Stimulated activated CD8-positive, alpha-beta memory T cell treated with anti-CD3 and anti-CD28 coated beads, Interleukin-7, amount 100 ng/mL, for 4 hours (primary cell): ENCODE measurements at places on chromosomes 16 and 17.

DNA sequence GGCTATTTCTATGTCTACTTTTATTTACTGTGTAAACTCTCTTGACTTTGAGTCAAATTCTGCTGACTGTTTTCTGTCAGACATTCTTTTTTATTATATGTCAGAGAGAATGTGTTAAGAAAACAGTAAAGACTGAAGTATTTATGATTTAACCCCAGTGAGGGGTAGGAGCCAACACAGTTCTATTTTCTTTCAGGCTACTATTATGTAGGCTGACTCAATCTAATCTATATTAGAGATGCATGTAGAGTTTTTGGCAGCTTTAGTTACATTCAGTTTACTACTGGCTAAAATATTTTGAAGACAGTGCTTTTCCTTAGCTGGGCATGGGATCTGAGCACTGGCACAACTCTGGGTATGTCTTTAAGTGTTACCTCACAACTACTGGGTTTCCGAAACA, 1108.0 kb downstream of the CDH11 start:
- no peak for DNase-seq

- no peak for DNase-seq
These were observed 159.5 kb downstream of the CCDC182 start for GRCh38 chr17:57585341-57586195.

DNA sequence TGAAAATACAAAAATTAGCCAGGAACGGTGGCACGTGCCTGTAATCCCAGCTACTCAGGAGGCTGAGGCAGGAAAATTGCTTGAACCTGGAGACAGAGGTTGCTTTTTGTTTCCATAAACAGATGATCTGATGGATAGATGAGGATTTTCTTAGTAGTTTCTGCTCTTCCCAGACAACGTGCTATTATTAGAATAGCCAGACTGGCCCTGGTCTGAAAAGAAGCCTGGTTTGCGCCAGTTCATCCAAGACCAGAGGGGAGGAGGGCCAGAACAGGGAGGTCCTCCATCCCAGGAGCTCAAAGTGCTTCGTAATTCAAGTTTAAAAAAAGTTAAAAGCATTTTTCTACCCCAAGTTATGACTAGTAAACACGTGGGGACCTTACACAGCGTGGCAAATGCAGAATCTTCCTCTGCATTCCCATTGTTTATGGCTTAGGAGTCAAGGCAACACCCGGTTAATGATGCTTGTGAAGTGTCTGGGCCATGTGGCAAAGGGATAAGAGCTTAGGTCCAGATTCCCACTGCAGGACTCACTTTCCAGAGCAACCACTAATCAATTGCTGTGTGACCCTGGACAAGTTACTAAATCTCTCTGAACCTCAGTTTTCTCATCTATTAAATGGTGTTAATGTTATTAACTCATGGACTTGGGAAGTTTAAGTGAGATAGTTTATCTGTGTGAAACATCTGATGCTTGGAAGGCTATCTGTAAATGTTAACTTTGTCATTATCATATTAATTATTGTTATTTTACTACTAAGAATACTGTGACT, 205.4 kb downstream of the CCDC182 start:
- DNase-seq, result no peak

- DNase-seq, result no peak
These were observed 46.7 kb downstream of the PIPOX start for GRCh38 chr17:29089601-29090044.

DNA sequence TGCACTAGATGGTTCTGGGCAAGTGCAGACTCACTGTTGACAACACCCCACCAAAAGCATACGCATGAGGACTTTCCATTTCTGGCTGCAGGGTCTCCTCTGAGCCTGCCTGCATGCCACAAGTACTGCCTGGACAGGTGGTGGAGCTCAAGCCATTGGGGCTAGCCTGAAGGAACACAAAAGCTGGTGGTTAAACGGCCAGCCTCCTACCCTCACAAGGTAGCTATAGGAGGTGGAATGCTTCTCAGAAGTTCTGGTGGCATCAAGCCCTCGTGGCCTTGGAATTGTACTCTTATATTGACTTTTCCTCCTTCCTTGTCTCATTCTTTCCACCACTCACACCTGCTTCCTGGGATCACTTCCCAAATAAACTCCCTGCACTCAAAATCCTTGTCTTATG, 56.6 kb upstream of the BCAR1 start:
- DNase-seq, result no peak

- no peak for DNase-seq
These were observed 4.3 kb upstream of the ADGRG1 start for GRCh38 chr16:57624044-57624688.

GRCh38 chr16:47626246-47626645, 165.1 kb downstream of the PHKB start:
- no peak for DNase-seq

DNA sequence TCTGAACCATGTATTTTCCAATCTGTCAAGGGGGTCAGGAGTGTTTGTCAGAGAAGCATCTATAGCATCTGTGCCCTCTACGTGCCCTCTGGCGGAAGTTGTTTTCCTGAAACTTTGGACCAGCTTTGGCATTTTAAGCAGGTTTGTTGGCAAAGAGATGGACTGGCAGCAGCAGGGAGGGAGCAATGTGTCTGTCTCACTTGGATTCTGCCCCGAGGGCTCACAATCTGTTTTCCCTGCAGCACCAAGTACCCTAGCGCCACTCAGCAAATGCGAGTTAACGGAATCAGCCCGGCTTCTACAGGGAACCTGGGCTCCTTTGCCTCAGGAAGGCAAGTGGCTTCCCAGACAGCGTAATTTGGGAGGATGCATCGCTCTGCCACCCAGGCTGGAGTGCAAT, 17.4 kb downstream of the DUSP14 start:
- no peak for DNase-seq

GRCh38 chr16:84040823-84041820, 1.5 kb downstream of the SLC38A8 start:
- DNase-seq, result no peak

- DNase-seq, result no peak
These were observed 16.3 kb upstream of the CACNG4 start for GRCh38 chr17:66948061-66948750.

DNA sequence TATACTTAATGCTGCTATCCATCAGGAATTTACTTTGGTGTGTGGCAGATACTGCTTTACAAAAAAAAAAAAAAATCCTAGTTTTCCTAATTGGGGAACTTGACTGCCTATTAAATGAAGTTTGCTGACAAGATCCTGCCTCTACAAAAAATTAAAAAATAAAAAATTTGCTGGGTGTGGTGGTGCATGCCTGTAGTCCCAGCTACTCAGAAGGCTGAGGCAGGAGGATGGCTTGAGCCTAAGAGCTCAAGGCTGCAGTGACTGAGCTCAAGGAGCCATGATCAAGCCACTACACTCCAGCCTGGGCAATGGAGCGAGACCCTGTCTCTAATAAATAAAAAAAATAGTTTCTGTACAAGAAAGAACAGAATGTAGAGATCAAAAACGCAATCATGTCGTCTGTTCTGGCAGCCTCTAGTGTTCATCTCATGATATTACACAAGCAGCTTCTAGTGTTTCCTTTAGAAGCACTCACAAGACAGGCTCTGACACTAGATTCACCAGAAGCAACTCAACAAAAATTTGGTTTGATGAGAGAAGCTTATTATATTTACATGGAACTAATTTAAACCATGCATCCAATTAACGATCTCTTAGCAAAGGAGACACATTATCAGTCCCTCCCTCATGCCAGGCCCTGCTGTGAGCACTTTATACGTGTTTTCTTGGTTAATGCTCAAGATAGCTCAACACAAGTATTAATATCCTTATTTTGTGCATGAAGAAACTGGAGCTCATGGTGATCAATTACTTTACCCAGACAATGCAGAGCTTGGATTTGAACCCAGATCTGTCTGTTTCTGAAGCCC, 6.8 kb upstream of the KRTAP17-1 start:
- no peak for DNase-seq

- no peak for DNase-seq
These were observed 5.0 kb downstream of the HAS3 start for GRCh38 chr16:69110406-69110805.

DNA sequence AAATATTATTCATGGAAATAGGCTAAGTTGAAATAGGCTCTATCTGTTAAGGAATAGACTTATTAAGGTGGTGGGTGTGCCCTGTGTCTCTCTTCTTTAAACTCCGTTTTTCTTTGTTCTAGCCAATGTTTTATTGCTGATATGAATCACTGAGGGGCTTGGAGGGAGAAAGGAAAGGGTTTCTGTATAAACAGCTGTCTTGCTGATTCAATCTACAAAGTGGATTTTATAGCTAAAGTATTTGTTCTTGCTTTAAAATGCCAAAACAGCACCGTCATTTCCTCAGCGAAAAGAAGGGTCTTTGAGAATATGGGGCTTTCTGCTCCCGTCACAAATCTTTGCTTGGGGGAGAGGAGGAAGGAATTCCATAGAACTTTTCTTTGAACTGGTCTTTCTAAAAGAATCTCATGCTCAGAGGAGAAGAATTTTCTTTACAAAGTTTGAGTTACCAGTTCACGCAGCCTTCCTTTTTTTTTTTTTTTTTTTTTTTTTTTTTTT, 39.3 kb downstream of the MSI2 start:
- DNase-seq, result no peak

DNA sequence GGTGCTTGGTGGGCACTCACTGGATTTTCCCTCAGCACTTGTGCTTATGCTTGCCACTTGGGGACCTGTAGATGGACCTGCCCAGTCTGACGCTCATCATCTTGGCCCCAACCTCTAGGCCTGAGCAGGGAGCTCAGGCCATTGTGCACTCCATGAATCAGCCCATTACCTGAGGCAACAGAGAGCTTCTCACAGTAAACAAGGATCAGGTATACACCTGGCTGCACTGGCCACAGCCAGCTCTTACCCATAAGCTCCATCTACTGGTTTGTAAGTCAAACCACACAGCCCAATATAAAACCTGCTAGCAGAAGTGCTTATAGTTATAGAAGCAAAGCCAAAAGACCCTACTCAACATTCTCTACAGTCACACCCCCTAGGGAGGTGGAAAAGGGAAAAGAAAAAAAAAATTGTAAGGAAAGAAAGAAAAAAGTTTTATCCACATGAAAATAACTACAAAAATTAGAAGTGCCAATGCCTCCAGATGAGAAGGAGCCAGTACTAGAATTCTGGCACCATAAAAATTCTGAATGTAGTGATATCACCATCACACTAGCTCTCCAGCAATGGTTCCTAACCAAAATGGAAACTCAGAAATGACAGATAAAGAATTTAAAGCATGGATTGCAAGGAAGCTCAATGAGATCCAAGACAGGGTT, 87.8 kb upstream of the CDH5 start:
- no peak for DNase-seq

GRCh38 chr16:31157136-31157535, 7.3 kb upstream of the PRSS36 start:
- DNase-seq, result no peak

DNA sequence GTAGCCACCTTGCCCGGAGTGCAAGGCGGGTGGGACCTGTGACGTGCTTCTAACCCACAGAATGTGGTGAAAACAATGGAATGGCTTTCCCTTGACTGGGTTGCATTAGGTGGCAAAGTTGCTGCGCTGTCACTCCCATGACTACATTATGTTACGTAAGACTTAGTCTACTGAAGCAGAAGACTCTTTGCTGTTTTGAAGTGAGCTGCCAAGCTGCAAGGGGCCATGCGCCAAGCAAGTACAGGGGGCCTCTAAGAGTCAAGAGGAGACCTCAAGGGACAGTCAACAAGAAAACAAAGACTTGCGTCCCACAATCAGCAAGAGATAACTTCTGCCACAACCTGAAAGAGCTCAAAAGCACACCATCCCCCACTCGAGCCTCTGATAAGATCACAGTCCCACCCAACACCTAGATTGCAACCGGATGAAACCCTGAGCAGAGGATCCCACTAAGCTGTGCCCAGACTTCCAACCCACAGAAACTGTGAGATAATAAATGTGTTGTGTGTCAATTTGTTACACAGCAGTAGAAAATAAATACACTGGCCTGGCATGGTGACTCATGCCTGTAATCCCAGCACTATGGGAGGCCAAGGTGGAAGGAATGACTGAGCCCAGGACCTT, 16.5 kb downstream of the ANKRD11 start:
- no peak for DNase-seq

DNA sequence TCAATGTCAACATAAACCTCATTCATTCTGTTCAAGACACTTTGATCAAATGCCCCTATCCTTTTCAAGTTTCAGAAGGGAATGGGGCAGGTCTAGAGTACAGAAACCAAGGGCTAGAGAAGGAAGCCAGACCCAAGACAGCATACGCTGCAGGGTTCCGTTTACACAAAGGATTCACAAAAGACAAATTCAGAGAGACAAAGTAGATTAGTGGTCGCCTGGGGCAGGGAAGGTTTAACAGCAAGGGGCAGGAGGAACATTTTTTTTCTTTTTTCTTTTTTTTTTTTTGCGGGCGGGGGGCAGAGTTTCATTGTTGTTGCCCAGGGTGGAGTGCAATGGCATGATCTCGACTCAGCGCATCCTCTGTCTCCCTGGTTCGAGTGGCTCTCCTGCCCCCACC, 19.9 kb upstream of the TRAP1 start:
- no peak for DNase-seq

DNA sequence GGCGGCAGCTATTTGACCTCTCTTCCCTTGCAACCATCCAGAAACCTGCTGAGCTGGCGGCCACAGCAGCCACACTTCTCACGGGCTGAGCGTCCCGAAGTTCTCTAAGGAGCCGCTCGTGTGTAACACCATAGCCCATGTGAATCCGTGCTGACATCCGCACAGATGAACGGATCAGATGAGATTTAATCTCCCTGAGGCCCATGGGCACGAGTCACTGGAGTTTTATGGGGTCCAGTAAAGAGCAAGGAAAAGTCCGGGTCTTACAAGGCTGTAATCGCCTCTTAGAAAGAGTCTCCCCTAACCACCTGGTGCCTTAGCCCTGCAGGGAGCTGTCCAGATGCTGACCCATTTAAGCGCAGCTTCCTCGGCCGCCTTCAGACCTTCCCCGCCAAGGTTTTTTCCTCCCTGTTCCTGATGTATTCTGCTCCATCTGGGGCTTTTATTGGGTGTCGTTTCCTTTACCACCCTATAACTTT, 5.5 kb upstream of the CACNG5 start:
- DNase-seq, result no peak

- DNase-seq, result no peak
These were observed 367.6 kb upstream of the ERCC4 start for GRCh38 chr16:13552062-13552959.

DNA sequence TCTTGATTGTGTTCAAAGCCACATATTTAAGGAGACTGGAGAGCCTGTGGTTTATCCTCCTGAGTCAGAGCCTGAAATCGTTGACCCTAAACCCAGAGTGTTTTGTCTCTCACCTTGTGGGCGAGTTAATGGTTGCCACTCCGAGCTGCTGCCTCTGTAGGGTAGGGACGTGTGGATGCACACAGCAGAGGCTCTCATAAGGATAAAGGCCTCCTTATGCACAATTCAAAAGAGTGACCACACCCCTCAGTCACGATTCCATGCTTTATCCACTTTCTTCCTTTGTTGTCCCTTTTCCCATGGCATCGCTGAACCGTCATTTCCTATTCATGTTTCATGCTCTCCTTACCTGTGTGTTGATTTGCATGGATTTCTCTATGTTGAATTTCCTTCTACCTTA, 805.0 kb upstream of the RBFOX1 start:
- DNase-seq, result no peak

GRCh38 chr16:28623172-28623711, 13.4 kb upstream of the SULT1A1 start:
- DNase-seq, result no peak
